CD4-positive, alpha-beta T cell treated with Interleukin-2 at 100 ng/mL for 4 hours (primary cell): ENCODE measurements at places on chromosomes 16 and 17.

DNA sequence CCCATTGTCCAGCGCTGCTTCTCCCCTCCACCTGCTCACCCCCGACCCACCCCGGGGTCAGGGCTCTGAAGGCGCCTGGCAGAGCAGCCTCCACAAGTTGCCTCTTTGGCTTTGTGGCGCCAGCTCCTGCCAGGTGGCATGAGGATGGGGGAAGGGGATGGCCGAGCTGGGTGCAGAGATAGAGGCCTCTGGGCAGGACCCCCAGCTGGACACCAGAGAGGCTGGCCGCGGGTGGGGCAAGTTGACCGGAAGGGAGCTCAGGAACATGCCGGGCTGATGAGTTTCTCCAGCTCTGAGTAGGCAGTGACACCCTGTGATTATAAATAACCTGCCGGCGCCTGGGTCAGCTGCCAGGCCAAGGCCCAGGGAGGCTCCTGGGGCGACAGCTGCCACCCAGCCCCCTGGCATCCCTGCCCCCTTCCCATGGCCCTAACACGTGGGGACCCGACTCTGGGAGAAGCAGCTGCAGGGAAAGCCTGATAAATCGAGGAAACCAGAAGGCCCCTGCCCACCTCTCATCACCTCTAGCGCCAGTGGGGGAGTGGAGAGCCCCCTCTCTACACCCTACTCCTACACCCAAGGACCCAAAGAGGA lies 729 bp downstream of the P2RX5 start:
- DNase-seq, result no peak

GRCh38 chr16:81429045-81429521 lies 15.5 kb upstream of the CMIP start:
- no peak for DNase-seq

DNA sequence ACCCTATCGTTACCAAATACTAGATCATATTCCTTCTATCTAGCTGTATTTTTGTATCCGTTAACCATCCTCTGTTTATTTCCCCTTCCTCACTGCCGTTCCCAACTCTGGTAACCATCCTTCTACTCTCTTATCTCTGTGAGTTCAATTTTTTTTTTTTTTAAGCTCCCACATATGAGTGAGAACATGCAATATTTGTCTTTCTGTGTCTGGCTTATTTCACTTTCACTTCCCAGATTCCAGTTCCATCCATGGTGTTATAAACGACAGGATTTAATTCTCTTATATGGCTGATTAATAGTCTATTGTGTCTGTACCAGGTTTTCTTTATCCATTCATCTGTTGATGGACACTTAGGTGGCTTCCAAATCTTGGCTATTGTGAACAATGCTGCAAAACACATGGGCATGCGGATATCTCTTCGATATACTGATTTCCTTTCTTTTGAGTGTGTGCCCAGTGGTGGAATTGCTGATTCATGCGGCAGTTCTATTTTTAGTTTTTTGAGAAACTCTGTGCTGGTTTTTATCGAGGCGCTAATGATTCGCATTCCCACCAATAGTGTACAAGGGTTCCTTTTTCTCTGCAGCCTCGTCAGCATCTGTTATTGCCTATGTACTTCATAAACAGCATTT lies 599.6 kb downstream of the TMEM114 start:
- no peak for DNase-seq

GRCh38 chr17:64087252-64088005 lies 42.5 kb downstream of the ERN1 start:
- no peak for DNase-seq

DNA sequence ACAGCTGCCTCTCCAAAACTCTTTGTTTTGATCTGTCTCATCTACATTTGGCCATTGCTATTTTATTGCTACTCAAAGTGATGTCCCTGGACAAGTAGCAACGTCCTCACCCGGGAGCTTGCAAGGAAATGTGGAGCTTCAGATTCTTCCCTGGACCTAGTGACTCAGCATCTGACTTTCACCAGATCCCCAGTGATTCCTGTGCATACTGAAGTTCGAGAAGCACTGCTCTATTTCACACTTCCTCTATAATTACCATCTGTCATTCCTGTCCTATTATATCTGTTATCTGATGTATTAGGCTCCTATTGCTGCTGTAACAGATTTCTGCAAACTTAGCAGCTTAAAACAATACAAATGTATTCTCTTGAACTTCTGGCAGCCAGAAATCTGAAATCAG lies 28.5 kb upstream of the VAT1L start:
- no peak for DNase-seq

DNA sequence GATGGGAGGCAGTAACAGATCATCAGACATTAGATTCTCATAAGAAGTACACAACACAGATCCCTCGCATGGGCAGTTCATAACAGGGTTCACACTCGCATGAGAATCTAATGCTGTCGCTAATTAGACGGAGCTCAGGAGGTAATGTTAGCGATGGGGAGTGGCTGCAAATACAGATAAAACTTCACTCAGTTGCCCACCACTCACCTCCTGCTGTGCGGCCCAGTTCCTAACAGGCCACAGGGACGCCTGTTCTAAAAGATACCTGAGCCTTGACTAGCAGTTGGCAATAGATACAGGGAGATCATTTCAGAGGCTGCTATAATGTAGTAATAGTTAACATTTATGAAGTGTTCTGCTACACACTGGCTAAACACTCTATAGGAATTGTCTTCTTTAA lies 4.9 kb downstream of the PTRH2 start:
- DNase-seq, result no peak

- DNase-seq, result peak; percentile 82
These were observed 5.4 kb downstream of the NAT9 start for GRCh38 chr17:74770498-74771318.

DNA sequence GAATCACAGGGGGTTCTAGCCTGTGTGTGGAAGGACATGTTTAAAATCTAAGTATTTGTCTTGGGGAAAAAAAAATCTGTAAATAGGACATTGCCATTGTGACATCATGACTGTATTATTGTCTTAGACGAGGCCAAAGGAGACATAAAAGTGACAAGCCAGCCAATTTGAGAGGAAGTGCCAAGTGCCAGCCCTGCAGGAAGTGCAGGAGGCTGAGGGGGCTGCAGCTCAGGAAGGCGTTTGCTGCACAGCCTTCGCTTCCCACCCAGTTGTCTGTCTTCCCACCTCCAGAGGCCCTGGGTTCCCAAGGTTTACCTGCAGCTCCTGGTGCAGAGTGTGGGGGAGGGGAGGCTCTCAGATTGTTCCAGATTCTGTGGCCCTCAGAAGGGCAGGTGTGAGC lies 1.3 kb downstream of the ADCY7 start:
- peak; percentile 45 for DNase-seq

GRCh38 chr17:18981642-18982424 lies 22.7 kb downstream of the FAM83G start:
- no peak for DNase-seq

DNA sequence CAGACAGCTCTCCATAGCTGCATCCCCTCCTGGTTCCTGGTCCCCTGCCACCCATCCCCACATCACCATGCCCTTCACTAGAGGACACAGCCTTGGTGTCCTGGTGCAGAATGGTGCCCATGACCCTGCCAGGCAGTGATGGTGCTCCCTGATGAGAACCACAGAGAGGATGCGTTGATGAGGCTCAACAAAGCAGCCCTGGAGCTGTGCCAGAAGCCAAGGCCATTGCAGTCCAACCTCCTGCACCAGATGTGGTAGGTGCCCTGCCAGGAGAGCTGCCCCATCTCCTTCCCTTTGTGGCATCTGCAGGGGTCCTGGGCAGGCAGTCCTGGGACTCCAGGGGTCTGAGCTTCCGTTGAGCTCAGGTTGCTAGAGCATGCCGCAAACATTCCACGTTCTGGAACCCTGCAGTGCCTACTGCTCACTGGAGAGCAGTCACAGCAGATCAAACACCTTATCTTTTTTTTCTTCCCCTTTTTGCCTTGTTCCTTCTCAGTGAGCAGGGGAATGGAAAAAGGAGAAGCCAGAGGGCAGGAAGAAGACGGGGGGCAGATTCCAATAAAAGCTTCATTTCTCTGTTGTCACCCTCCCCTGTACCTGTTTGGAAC lies 5.3 kb upstream of the EPN3 start:
- DNase-seq, result no peak

DNA sequence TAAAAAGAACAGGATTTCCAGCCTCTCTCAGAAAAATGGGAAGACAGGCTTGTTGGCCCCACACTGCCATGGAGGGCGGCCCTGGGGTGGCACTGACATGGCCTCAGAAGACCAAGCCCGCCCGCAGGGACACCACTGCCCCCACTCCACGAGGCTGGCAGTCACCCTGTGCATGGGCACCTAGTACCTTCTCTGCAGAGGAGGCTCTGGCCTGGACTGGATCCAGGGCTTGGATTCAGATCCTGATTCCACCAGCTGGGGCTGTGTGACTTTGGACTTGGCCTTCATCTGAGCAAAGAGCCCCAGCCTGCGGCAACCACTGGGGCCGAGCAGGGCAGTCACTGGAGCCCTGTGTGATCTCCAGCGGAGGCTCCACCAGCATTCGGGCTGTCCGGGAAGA lies 16.8 kb upstream of the FASN start:
- DNase-seq, result no peak

DNA sequence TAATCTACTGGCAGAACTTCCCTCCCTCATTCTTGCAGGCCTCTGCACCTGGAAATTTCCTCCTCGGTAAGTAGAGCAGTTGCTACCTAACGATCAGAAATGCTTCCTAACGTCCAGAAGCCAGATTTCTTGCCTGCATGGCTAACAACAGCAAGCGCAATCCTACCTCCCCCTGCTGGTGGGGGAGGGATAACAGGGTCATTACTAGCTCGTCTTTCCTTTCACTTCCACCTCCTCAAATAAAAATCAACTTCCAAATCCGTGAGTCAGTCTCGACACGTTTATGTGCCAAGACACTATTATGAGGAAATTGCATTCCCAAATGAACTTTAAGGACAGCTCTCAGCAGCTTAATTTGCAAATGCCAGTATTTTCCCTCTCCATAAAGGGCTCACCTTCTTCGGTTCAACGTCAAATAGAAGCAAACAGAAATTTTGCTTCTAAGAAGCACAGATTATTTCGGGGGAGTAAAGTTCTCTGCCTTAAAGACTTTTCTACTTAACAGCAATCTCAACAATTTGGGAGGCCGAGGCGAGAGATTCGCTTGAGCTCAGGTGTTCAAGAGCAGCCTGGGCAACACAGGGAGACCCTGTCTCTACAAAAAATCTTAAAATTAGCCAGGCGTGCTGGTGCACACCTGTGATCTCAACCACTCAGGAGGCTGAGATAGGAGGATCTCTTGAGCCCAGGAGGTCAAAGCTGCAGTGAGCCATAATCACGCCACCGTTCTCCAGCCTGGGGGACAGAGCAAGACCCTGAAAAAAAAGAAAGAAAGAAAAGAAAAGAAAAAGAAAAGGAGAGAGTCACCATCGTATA lies 188.6 kb upstream of the PSMD7 start:
- DNase-seq, result peak; percentile 18

DNA sequence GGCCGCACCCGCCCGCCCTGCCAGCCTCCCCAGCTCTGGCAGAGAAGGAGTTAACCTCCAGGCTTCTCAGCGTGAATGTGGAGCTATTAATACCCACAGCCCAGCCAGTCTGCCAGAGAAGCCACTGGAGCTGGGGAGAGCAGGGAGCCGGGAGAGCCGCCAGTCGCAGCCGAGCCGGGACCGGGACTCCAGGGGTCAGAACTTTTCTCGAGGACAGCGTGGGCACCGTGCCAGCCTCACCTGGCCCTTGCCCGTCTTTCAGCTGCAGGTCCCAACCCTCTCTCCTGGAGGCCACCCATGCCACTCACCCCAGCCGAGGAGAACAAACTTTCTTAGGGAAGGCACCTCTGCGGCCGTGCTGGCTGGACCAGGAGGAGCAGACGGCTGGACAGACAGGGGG lies 33.8 kb upstream of the SBK1 start:
- no peak for DNase-seq

- DNase-seq, result no peak
These were observed 23.8 kb upstream of the SUPT4H1 start for GRCh38 chr17:58375811-58376210.

- no peak for DNase-seq
These were observed 120.3 kb upstream of the CRHR1 start for GRCh38 chr17:45663772-45664171.

DNA sequence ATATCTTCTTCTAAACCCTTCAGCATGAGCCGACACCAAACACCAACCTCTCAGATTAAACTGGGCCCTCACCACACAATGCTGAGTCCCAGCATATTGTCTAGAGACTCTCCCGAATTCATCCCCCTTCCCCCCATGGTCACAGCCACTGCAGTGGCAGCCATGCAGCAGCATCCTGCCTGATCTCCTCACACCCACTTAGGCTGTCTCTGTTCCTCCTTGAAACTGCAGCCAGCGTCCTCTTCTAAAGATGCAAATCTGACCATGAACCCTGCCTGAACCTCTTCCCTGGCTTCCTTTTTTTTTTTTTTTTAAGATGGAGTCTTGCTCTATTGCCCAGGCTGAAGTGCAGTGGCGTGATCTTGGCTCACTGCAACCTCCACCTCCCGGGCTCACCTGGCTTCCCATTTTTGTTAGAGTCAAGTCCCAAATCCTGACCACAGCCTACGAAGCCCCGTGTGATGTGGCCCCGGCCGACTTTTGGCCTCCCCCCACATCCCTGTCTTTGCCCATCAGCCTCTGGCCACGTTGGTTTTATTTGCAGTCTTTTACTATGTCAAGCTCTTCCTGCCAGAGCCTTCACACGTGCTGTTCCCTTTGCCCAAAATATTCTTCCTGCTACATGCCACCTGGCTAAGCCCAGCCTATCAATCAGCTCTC lies 2.8 kb downstream of the FA2H start:
- DNase-seq, result no peak

DNA sequence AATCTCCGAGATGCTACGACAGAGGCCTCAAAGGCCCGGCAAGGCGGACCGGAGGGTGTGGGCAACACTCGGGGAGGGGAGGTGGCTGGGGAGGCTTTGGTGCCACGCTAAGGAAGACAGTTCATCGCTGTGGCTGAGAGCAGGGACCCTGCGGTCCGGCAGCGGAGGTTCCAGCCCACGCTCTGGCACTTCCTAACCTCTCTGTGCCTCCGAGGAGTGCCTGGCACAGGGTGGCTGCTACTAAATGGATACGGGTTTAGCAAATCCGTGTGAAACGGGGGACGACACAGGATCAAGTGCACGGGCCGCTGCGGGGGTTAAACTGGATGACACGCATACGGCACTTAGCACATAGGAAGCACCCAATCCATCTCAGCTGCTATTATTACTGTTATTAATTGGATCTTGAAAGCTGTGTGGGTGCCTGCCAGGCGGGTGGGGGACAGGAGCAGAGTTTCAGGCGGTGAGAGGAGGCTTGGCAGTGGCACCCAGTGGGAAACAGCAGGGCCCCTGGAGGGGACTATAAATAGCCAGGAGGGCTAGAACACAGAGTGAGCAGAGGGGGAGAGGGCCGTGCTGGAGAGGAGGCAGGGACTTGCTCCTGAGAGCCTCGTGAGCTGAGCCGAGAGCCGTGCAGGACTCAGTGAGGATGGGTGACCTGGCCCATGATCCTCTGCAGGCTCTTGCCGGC lies 45.0 kb downstream of the ABR start:
- DNase-seq, result no peak

GRCh38 chr17:80035937-80036714 lies at the start of gene CCDC40:
TSS of gene CCDC40 (plus strand) at chr17:80036642. CDS start at chr17:80036663, 21 bp downstream.
- DNase-seq, result peak; percentile 84

- DNase-seq, result no peak
These were observed 16.2 kb upstream of the CTCF start for GRCh38 chr16:67546091-67546501.

- no peak for DNase-seq
These were observed at the start of gene TNK1 for GRCh38 chr17:7380855-7381683. TSS of gene TNK1 (plus strand) at chr17:7381089. CDS start at chr17:7382927, 1,838 bp downstream.
